LNCaP clone FGC (cell line): ENCODE measurements at places on chromosomes 3 and 15.

- DNase-seq = no peak
Observed at GRCh38 chr3:124832782-124833709, 54.1 kb downstream of the ITGB5 start.

DNA sequence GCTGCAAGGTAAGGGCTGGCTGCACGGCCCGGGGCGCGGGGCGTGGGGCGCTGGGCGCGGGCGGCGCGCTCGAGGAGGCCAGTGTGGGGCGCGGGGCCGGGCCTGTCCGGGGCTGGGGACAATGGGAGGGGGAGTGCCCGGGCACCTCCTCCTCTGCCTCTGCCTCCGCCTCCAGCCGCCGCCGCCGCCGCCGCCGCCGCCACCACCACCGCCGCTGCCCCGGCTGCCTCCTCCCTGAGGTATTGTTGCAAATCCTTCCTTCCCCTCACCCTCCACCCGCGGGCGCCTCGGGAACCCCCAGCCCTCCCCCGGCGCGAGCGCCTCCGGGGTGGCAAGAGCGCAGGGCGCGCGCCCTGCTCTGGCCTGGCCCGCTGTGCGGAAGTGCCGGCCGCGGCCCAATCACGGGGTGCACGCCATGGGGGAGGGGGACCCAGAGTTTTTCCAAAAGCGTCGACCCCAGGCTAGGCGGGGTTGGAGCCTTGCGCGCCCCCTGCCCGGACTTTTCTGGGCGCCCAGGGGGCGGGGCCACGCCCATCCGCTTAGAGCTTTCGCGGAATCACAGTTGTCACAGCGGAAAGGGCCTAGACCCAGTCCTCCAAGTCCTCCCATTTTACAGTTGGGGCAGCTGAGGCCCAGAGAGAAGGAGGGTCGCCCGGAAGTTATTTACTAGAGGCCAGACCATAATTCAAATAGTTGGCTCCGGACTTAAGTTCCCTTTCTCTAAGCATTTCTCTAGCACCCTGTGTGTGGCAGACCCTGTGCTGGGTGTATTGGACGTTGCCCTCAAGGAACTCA, at the start of gene LPP:
Gene LPP (plus strand): TSS at position 144 of the 795 bp plus-strand sequence. CDS start 251,964 bp downstream, outside the sequence.
- no peak for DNase-seq

DNA sequence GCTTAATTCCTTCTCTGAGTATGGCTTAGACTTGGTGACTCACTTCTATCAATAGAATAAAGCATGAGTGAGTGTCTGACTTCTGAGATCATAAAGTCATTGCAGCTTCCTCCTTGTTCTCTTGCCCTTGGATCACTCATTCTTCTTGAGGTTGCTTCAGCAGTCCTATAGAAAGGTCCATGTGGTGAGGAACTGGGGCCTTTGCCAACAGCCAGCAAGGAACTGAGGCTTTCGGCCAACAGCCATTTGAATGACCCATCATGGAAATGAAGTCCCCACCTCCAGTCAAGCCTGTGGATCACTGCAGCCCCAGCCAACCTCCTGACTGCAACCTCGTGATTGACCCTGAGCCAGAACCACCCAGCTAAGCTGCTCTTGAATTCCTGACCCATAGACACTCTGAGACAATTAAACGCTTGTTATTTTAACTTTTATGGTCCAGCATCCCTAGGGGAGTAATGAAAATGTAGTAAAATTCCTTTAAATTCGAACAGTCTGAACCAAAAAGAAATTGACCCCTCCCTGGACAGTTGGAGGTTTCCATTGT, 84.5 kb downstream of the WDR76 start:
- DNase-seq = no peak

GRCh38 chr3:47404431-47404876, 23.6 kb downstream of the PTPN23 start:
- no peak for DNase-seq

DNA sequence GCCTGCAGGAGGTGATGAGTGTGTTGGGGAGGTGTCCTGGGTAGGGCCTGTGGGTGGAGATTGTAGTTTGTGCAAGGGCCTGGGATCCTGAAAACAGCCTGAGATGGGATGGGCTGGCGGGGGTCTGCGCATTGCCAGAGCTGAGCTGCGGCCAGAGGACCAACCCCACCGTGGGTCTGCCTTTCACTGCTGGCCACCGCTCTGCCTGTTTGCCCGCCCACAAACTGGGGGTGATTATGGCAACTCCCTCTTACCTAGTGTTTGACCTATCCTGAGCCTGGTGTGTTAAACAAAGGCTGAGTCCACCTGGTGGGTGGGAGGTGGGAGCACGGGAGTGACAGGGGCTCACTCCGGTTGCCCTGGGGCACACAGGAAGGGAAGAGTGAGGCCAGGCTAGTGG, 9.8 kb downstream of the ABTB1 start:
- no peak for DNase-seq

DNA sequence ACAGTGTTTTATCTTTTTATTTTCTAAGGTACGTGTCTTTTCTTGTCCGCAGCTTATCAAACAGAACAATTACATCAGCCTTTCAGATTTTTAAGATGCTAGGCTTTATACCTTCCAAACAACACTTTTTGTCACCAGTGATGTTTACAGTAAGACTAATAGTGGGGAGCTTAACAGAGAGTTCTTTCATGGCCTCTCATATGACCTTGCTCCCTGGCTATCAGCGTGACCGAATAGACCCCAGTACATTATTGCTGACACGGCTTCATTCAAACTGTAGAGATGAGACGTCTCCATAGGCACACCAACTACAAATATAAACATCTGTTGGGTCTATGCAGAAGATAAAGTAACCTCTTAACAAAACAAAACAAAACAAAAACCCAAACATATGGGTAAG, 477.6 kb upstream of the KCNMB2 start:
- DNase-seq = no peak

GRCh38 chr3:32421185-32421584, 29.5 kb downstream of the CMTM7 start:
- no peak for DNase-seq

DNA sequence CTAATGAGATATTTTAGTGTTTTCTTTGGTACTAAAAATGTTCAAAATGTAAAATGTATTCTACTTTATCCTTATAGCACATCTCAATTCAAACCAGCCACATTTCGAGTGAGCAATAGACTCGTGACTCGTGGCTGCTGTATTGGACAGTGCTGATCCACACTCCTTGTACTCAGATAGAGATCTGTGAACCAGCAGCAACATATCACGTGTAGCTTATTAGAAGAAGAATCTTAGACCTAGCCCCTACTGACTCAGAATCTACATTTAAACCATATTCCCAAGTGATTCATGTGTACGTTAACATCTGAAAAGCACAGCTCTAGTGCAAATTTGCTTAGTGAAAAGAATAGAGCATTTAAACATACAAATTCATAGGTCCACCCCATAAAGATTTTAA, 130.9 kb downstream of the IL1RAP start:
- no peak for DNase-seq

GRCh38 chr15:88655800-88656488, 17.1 kb downstream of the ISG20 start:
- DNase-seq = no peak

GRCh38 chr15:35691891-35692867, 146.2 kb upstream of the DPH6 start:
- no peak for DNase-seq

- DNase-seq = no peak
Observed at GRCh38 chr3:14472471-14473351, 67.4 kb downstream of the GRIP2 start.

DNA sequence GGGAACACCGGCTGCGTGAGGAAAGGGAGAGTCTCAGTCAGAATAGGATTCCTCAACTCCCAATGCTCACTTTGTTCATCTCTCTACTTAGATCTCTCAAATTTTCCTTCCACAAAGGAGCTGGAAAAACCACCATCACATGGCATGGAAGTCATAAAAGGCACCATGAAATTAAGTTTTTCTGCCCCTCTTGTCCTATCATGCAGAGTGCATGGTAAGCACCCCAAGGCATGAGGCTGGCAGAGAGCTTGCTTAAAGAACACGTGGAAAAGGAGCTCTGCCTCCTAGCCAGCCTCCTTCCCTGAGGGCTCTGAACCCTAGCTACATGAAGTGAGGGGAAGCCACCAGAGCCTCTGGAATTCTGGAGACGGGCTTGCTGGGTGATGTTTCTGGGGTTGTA, 17.8 kb downstream of the STIMATE start:
- no peak for DNase-seq

DNA sequence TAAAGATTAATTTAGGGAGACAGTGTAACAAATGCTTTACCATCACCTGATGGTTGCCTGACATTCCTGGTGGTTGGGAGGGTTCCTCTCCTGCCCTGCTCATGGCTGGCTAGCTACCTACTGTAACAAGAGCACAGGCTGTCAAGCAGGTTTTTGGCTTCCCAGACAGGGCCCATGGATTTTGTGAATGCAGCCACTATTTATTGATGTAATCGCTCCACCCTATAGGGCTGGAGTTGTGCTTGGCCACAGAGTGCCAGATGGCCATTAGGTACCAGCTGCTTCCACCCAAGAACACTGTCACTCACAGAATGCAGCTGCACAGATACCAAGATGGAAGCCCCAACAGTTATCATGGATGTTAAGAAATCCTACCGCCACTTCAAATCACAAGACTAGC, 31.0 kb upstream of the KLHL25 start:
- DNase-seq = peak; percentile 90

- DNase-seq = no peak
Observed at GRCh38 chr3:17672506-17672905, 69.9 kb downstream of the TBC1D5 start.

DNA sequence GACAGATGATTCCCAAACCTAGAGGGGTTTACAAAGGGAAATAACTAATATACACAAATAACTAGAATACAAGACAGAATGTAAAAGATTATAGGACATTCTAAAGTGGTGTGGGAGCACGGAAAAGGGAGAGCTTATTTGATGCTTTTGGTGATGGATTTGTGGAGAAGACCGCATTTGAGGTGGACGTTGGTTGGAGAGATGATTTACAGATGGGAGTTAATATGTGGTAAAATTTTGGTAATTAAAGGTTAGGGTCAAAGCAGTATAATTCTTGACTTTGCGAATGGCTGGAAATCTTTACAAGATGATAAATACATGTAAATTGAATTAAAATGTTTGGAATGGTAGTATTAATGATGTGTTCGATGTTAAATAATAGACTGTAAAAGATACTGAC, 1.2 kb downstream of the KNL1 start:
- no peak for DNase-seq

DNA sequence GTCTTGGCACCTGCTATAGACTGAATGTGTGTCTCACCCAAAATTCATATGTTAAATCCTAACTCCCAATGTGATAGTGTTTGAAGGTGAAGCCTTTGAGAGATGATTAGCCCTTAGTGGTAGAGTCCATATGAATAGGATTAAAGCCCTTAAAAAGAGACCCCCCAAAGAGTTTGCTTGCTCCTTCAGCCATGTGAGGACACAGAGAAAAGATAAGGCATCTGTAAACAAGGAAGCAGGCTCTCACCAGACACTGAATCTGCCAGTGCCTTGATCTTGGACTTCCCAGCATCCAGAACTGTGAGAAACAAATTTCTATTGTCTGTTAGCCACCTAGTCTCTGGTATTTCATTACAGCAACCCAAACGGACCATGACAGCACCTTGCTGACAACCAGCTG, 16.6 kb downstream of the KPNA1 start:
- DNase-seq = no peak

GRCh38 chr3:46400000-46400734, 6.7 kb downstream of the CCR5AS start:
- no peak for DNase-seq

GRCh38 chr3:32310918-32311839, 72.7 kb downstream of the CMTM8 start:
- DNase-seq = no peak

GRCh38 chr3:78660957-78661356, 1106.8 kb downstream of the ROBO1 start:
- no peak for DNase-seq

- DNase-seq = no peak
Observed at GRCh38 chr3:69014022-69014580, 617 bp upstream of the EOGT start.

- DNase-seq = no peak
Observed at GRCh38 chr3:12793701-12794100, 2.8 kb upstream of the CAND2 start.

DNA sequence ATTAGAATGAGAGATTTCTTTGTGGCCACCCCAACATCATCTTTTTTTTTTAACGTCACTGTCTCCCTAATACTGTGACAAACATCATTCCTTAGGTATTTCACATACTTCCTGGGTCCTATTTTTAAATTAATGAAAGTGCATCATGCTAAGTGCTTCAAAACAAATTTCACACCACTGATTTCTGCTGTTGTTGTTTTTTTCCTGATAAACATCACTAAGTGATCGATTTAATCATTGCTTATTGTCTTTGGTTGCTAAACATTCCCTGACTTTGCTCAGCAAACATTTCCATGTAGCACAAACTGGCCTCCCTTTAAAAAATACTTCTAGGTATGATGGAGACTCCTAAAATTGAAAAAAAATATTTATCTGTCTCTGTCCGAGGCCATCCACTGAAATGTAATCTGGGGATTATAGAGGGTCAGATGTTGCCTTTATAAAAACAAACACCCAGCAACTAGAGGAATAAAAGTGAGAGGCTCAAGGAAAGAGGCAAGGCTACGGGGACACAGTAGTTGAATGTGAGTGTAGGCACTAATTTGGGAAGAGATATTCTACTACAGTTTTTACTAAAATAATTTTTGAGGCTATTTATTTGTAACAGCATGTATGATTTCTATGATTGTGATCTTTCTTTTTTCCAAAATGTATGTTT, 20.5 kb upstream of the LMOD3 start:
- DNase-seq = no peak
